Stimulated activated CD8-positive, alpha-beta memory T cell treated with anti-CD3 and anti-CD28 coated beads, Interleukin-12 subunit alpha, Interleukin-12 subunit beta, amount 100 ng/mL, for 4 hours (primary cell): ENCODE measurements at places on chromosomes 5 and 9.

GRCh38 chr5:96372726-96373380 lies 60.2 kb downstream of the PCSK1 start:
- no peak for DNase-seq

- no peak for DNase-seq
Observed at GRCh38 chr9:122088880-122089706, 4.0 kb downstream of the TTLL11 start.

DNA sequence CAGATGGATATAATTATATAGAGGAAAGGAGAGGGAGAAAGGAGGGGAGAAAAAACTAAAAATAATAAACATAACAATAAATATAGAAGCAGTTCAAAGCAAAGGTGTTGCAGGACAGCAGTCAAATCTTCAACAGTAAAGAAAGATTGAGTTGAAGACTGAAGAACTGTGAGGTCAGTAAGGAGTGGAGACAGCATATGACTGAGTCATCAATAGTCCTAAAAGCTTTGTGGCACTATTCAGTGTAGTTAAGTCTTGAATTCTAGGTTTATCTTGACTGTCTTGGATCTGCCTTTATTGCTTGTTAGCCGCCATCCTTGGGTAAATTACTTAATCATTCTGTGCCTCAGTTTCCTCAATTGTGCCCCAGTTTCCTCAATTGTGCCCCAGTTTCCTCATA lies 137.0 kb downstream of the MRPS30 start:
- DNase-seq, result no peak

- no peak for DNase-seq
Observed at GRCh38 chr9:89541798-89542197, 43.9 kb upstream of the SEMA4D start.

GRCh38 chr5:92104126-92104525 lies 721.0 kb upstream of the ARRDC3 start:
- DNase-seq, result no peak

GRCh38 chr5:115685490-115685889 lies 59.7 kb upstream of the TMED7 start:
- no peak for DNase-seq

GRCh38 chr5:147417135-147417813 lies 92.6 kb downstream of the DPYSL3 start:
- no peak for DNase-seq
